ENCODE measurements at places on chromosomes 3 and 15.
A peak's percentile ranks its signal among the peaks of the same experiment; 100 is the strongest.

DNA sequence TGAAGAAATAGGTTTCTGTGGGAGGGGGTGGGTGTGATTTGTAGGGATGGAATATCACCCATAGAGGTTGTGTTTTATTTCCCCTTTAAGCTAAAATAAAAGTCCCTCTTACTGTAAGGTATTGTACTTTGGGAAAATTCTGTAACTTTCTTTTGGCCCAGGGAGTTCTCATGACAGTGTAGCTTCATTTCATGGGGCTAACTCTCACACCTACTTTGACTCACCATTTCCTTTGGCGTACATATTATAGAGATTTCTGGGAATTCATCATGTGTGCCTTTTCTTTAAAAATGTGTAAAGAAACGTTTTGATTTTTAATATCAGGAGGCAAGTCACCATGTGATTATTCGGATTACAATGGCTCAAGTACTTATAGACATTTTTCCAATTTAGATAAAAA, 477.7 kb upstream of the CFAP20DC start:
- no peak for DNase-seq

DNA sequence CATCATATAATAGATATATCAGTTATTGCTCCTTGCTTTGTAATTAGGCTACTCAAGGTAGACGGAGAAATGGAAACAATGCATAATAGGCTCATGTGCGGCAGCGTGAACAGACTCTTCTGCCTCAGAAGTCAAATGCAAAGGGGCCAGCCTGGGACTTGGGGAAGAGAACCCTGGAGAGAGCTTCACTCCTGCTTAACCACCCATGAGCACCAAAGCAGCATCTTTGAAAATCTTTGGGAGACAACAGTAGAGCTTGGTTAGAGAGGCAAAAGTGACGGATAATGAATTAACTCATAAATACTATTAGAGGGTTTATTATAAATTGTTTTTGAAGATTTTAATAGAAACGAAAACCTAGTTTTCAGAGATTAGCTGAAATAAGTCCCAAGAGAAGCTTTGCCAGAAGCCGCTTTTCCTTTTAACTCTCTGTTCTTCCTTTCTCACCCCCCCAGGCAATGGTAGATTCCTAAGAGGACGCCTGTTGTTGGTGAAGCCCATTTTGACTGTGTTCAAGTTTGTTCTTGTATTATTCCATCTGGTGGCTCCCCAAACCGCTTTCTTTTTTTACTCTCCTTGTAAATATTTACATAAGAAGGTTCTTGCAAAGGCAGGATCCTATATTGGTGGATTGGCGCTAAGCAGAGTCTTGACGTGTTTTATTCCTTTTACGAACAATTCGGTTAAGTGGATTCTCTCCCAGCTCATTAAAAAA, 196.0 kb upstream of the TPRG1 start:
- no peak for DNase-seq

- no peak for DNase-seq
Observed at GRCh38 chr15:48147358-48147757, 26.6 kb downstream of the SLC24A5 start.

GRCh38 chr15:60589253-60589652, 110.3 kb upstream of the ICE2 start:
- DNase-seq: no peak

- DNase-seq: no peak
Observed at GRCh38 chr3:177262396-177262795, 65.1 kb upstream of the TBL1XR1 start.

GRCh38 chr15:71592203-71592602, 218.2 kb upstream of the NR2E3 start:
- no peak for DNase-seq

- DNase-seq: no peak
Observed at GRCh38 chr3:184399410-184399809, 19.6 kb downstream of the CHRD start.

DNA sequence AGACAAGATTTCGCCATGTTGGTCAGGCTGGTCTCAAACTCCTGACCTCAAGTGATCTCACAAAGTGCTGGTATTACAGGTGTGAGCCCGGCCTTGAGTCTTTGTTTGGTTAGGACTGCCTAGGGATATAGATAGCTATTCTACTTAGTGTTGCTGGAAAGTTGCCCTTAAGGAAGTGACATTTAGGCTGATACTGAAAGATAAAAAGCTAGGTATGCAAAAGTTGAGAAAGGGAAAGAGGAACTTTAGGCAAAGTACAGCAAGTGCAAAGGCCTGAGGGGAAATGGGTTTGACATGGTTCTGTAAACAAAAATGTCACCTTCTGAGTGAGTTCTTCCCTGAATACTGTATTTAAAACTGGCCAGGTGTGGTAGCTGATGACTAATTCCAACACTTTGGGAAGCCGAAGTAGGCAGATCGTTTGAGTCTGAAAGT, 111.5 kb downstream of the ZNF609 start:
- DNase-seq: no peak

- no peak for DNase-seq
Observed at GRCh38 chr3:98003306-98003969, 31.2 kb upstream of the RIOX2 start.

- DNase-seq: no peak
Observed at GRCh38 chr15:93250950-93251349, 161.9 kb upstream of the RGMA start.

DNA sequence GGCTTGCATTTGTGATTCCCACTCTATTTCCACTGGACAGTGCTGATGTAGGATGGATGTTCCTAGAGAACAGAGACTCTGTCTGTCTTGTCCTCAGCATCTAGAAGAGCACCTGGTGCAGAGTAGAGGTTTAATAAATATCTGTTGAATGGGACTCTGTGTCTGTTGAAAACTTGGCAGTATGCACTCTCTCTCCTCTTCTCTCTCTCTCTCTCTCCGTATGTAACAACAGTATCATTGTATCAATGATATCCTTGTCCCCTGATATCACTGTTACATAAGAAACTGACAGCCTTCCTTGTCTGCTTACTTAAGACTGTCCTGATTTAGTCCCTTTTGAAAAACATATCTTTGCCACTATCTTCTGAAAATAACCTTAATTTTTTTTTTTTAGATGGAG, 24.3 kb upstream of the MGLL start:
- no peak for DNase-seq

GRCh38 chr15:89332446-89332845, 2.2 kb downstream of the POLG start:
- no peak for DNase-seq

- no peak for DNase-seq
Observed at GRCh38 chr3:12194209-12194608, 35.5 kb upstream of the TIMP4 start.

DNA sequence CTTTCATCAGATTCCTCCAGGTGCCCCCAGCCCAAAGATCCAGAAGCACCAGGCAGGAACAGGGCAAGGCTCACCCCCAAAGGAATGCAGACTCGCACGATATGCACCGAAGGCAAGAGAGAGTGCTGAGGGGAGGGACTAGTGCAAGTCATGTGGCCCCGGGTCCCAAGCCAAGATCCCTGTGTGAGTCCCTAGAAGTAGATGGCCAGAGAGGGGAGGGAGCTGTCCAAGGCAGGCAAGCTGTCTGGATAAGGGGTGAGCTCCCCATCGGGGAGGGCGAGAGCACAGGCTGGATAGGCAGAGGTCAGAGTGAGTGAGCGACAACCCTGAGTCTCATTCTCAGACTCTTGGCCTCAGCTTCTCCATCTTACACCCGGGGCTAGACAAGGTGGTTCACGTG, 171.5 kb upstream of the LINGO1 start:
- no peak for DNase-seq

- DNase-seq: no peak
Observed at GRCh38 chr3:100590114-100590839, 19.1 kb upstream of the ADGRG7 start.

- peak; percentile 97 for DNase-seq
Observed at GRCh38 chr15:83287541-83288027, 3.1 kb upstream of the BNC1 start.

DNA sequence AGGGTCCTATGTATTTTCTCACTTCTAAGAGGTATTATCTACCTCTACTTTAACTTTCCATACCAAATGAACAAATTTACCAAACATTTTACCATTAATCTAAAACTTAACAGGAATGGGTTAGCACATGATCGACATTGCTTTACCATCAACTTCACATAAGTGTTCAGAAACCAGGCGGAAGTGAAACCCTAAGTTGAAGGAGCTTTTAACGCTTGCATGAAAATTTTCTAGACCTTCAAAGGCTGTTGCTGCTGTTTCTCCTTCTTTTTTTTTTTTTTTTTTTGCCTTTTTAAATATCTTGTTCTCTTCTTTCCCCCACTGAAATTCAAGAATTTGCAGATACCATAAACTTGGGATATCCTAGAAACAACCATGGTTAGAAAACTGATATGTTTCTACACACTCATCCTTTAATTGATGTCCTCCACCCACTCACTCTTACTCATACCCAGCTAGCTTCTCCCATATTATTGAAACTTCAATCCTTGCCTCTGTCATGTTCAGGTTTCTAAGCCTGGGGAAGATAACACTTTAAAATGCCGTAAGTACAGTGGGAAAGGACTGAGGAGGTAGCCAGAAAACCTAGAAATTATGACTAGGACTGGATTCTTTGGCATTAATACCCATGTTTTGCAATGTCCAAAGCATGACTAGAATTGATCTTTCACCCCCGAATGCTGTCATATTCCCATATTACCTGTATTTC, 24.7 kb downstream of the MYO5A start:
- no peak for DNase-seq

DNA sequence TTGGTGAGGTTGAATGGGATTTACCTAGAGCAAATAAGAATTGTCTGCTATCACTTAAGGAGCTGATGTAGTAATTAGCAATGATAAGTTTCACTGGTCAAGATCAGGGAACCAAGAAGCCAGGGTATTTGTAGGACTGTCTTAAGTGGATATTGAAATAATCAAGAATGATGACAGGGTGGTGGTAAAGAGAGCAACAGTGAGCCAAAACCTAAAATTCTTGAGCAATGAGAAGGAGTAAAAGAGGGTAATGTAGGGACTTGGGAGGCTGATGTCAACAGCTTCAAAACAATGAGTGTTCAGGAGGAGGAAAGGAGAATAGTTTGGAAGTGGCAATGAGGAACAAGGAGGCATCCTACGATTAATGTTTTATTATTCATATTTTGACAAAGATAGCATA, 31.5 kb upstream of the SLC2A2 start:
- no peak for DNase-seq

GRCh38 chr3:61218504-61218903, 32.7 kb downstream of the FHIT start:
- DNase-seq: no peak

GRCh38 chr3:191356631-191357439, 26.5 kb upstream of the UTS2B start:
- DNase-seq: peak; percentile 72

GRCh38 chr3:182092662-182093262, 381.0 kb downstream of the SOX2 start:
- no peak for DNase-seq

- no peak for DNase-seq
Observed at GRCh38 chr3:53142986-53143385, 12.8 kb upstream of the RFT1 start.

DNA sequence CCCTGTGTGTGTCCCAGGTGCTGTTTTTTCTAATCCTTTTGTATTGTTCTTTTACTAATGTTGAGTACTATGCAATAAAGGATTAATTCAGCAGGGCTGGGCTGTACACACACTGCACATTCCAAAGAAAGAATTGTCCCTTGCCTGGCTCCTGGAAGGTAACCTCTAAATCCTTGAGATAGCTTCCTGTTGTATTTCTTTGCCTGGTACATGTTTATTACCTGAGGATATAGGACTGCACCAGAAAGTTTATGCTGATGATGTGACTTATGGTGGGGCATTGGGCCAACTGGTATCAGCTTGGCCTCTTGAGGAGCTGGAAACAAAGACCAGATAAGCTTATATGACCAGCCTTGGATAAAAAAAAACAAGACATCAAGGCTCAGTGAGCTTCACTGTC, 26.6 kb upstream of the FAN1 start:
- no peak for DNase-seq

GRCh38 chr3:50577348-50577747, 8.0 kb downstream of the HEMK1 start:
- DNase-seq: no peak

DNA sequence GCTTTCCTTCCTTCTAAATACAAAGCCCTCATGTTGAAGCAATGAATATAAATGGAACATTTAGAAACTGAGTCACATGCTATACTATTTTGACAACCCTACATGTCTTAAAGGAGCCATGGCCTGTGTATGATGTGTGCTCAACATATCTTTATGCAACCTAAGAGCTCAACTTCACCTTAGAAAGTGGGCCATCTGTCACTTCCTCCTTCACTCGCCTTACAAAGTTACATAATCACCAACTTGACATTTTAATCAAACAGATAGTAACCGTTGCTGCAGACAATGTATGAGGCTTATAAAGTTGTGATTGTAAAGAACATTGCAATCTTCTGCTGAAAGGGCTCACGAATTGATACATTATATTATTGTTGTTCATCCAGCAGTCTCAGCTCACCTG, 163.6 kb downstream of the SERPINI1 start:
- DNase-seq: no peak

DNA sequence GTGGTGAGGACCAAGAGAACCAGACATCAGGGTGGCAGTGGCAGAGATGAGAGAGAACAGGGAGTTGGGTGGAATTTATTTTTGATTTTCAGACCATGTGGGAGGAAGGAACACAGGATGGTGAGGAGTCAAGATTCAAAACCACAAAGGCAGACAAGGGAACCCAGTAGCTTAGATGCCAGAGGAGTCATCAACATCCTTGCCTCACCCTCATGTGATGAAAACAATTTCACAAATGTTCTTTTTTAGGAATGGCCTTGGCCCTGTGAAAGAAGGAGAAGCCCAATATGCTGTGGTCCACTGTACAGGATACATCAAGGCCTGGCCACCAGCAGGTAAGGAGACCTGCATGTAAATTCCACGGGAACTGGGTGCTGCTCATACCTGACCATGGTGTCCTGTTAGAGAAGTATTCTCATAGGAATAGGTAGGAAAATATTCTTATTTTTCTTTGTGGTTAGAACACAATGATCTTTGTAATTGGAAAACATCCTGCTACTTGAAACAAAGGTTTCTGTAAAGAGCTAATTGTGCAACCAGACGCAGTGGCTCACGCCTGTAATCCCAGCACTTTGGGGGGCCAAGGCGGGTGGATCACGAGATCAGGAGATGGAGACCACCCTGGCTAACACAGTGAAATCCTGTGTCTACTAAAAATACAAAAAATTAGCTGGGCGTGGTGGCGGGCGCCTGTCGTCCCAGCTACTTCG, 110.0 kb downstream of the ARNT2 start:
- no peak for DNase-seq

DNA sequence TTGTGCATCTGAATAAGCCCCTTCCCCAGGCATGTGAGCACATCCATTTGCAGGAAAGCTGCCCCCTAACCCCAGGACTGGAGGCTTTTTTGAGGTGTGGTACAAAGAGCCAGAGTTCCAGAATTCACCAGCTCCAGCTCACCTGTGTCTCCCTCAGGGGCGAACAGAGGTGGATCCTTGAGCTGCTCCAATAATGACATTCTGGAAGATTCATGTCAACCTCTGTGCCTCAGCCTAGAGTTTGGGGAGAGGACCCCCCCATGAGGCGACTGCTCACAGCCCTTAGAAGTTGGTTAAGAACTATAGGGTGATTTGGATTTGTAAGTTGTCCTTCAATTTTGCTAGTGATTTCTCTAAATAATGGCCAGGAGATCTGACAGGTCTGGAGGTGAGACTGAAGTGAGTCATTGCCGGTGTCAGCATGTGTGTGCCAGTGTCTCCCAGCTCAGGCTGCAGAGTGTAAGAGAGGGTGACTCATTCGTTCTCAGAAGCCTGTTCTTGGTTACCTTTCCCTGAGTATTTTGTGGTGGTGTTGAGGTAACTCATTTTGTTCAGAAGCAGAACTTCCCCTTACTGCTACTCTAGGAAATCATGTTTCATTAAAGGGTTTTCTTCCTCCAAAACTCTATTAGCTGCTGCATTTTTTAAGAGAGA, 136.9 kb upstream of the TOPAZ1 start:
- DNase-seq: peak; percentile 82

GRCh38 chr3:175941352-175941751, 1082.2 kb downstream of the NAALADL2 start:
- DNase-seq: no peak
